ENCODE measurements at places on chromosomes 7 and 10. TPM values are rescaled to one million over a fixed set of nuclear protein-coding genes. Genes with fewer than 3 reads are reported as not detected.

Gene CFAP46
- 9.0 TPM for total RNA-seq

Gene TMEM213
- total RNA-seq = 1.9 TPM

Gene PAX2
- not detected for total RNA-seq

Gene ELN
- total RNA-seq = 83.3 TPM

Gene SPDYE6
- not detected for total RNA-seq

Gene PRKAR2B
- total RNA-seq = 10.3 TPM

DNA sequence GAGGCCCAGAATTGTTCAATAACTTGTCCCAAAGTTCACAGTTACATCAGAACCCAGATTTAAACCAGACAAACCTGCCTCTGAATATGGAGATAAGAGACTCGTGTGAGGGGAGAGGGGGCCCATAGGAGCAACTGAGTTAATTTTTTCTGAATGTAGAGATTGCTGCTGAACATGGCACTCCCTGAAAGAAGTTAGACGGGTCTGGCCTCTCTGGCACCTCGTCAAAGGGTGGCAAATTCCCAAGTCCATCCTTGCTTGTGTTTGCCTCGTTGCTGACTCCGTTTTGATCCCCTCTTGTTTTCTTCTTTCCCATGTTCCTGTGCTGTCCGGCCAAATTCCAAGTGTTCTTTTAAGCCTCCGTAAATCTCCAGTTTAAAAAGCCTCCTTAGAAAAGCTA is 35.2 kb upstream of the YAE1 start:
- DNase-seq = no peak

GRCh38 chr7:111762799-111763198 is 200.5 kb upstream of the IMMP2L start:
- no peak for DNase-seq

DNA sequence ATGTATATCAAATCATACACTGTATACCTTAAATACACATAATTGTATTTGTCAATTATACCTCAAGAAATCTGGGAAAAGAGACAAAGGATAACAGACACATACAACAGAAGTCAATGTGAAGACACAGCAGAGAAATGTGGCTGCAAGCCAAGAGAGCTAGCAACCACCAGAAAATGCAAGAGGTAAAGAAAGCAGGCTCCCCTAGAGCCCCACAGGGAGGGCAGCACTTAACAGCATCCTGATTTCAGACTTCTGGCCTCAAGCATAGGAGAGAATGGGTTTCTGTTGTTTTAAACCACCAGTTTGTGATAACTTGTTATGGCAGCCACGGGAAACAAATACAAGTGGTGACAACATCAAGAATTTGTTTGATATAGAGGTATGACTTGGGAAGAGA is 1197.2 kb downstream of the SORCS1 start:
- no peak for DNase-seq

DNA sequence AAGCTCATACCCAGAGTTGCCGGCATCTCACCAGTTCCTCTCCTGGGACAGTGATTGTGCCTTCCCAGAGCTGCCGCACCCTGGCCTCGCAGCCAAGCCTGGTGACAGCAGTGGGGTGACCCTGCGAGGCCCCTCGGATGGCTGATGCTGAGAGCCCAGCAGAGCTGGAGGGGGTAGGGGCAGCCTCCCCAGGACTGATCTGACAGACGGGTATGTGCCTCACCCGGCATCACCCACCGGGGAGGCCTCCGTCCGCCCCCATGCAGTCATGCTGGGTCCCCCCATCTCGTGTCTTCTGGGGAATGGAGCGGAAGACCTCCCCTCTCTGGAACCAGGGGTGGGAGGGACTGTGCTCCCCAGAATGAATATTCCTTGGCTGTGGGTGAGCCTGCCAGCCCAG is 82.3 kb downstream of the LHPP start:
- DNase-seq = no peak

- DNase-seq = no peak
Observed at GRCh38 chr10:35532141-35532540, 73.0 kb upstream of the GJD4 start.

DNA sequence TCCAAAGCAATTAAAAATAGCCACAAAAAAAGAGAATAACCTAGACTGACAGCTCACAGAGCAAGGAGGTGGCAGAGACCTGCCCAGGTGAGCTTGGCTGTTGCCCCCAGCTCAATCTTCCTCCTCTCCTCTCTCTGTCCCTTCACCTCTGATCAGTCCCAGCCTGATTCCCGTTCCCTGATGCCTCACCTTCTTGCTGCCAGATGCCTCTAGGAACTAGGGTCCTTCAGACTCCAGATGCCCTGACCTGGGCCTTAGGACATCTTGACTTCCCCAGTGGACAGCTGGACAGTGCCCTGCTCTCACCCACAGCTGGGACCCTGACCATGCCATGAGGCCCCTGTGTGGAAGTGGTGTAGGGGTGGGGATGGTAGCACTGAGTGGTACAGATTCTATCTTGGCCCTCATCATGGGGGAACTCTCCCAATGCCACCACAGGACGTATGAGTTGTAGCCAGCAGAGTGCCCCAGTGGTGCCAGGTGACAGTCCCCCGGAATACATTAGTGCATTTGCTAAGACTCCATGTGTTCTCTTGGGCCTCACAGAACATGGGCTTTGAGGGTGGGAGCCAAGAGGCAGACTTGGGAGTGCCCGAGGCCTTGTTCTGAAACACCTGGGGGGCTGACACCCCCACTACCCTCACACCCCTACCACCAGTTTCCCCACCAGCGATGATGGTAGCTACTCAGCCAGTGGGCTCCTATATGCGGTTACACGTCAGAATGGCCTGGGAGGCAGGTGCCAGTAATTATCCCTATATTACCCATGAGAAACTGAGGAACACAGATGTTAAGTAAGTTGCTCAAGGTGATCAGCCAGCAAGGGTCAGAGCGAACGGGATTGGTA is 2.0 kb downstream of the DEPP1 start:
- DNase-seq = no peak

DNA sequence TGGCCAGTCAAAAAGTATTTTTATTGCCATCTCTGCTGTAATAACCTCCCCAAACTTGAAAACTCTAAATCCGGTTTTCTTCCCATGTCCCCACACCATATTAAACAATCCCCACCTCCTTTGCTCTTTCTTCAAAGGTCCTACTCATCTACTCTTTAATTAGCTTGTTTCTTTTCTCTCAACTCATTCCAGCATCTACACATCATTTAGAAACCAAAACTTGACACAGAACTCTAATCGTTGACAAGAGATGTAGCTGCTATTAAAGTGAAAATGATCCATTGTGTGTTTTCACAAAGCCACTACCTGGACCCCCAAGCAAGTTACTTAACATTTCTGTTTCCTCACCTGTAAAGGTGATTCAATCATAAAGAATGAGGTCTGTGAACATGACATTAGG is 436.3 kb upstream of the NPVF start:
- no peak for DNase-seq

DNA sequence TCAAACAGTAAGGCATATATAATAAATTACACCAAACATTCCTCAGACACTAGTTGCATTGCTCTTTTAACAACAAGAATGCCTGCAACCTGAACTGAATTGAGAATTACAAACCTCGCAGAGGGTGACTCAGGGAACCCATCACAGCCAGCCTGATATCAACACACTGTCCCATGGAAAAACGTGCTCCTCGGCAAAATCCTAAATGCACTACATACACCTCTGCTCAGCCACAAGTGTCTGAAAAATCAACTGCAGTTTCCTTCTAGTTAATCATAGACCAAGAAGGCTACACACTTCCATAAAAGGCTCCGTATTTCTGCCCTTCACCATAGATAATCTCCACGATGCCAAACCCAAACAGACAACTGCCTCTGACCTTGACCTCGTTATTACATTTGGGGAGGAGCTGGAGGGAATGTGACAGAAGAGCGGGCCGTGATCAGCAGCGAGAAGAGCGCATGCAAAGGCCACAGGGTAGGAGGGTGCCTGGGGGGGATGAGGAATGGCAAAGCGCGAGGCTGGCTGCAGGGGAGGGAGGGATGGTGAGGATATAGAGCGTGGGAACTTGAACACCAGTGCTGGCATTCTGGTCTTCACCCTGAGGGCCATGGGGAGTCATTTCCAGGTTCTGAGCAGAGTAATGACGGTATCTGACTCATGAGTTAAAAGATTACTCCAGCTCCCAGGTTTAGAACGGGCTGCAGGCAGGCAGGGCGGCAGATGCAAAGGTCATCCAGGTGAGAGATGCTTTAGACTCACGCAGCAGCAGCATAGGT is 201.9 kb upstream of the FRMD4A start:
- no peak for DNase-seq

- no peak for DNase-seq
Observed at GRCh38 chr7:136693166-136694119, 175.0 kb upstream of the CHRM2 start.

GRCh38 chr7:74324531-74325209 is 35.5 kb downstream of the CLIP2 start:
- DNase-seq = no peak

Measured in lower lobe of right lung (tissue), 2 donors.